ENCODE measurements at places on chromosomes 7 and 10.

DNA sequence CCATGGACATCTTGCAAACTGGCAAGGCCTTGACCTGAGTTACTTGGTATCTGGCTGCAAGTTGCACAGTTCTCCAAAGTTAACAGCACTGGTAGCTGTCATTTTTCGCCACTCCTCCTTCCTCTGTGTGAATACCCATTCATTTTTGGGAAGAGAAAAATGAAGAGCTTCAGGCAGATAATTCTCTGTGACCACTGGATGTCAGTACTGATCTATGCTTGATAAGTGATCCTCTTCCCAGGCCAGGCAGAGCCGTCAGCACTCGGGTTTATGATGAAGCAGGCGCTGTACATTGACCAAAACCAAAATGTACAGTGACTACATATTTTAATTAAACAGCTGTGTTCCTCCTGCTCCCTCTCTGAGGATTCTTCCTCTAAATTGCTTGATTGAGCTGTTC lies 55.9 kb upstream of the PDZD8 start:
- no peak for DNase-seq

GRCh38 chr10:118017850-118018249 lies 28.9 kb downstream of the RAB11FIP2 start:
- no peak for DNase-seq

DNA sequence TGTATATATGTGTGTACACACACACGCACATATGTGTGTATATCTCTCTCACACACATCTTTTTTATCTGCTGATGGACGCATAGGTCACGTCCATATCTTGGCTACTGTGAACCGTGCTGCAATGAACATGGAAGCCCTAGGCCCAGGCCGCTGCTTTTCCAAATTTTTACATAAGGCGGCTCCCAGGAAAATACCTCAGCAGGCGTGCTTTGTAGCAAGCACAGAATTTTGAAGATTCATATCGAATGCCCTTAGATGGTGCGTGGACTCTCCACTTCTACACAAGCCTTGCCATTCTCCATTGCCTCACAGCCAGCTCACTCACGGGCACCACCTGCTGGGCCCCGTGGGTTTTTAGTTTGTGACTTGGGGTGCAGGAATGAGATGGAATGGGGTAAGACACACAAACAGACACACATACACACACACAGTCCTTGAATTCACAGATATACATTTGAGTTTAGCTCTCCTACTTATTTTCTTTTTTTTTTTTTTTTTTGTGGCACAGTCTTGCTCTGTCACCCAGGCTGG lies 57.9 kb upstream of the RNF32 start:
- no peak for DNase-seq

GRCh38 chr7:119270644-119271043 lies 1002.3 kb upstream of the KCND2 start:
- no peak for DNase-seq

GRCh38 chr7:141366091-141366621 lies 185.1 kb upstream of the AGK start:
- no peak for DNase-seq

DNA sequence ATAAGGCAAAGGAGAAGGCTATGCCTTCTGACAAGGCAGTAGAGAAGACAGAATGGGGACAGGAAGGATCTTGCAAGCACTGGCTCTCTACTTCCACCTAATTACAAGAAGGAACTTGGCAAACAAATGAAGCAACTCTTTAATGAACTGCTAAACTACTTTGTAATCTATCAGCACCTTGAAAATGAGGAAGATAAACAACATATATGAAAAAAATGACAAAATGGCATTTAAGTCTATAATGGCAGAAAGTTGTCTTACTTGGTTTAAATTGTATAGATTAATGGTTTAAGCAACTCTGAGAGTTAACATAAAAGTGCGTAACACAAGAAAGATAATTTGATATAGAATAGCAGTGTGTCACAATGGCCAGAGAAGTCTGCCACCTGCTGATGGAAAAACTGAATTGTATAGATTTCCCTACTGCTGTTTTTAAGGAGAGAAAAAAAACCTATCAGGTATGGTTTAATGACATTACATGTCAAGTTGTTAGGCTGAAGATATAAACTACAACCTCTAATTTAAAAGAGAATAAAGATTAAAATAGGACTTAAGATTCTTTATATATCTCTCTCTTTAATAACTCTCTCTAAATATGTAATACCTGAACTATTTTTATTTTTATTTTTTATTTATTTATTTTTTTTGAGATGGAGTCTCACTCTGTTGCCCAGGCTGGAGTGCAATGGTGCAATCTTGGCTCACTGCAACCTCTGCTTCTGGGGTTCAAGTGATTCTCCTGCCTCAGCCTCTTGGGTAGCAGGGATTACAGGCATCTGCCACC lies 11.8 kb downstream of the NT5C3A start:
- peak; percentile 31 for DNase-seq

GRCh38 chr10:130801276-130801675 lies 510.2 kb downstream of the TCERG1L start:
- no peak for DNase-seq

DNA sequence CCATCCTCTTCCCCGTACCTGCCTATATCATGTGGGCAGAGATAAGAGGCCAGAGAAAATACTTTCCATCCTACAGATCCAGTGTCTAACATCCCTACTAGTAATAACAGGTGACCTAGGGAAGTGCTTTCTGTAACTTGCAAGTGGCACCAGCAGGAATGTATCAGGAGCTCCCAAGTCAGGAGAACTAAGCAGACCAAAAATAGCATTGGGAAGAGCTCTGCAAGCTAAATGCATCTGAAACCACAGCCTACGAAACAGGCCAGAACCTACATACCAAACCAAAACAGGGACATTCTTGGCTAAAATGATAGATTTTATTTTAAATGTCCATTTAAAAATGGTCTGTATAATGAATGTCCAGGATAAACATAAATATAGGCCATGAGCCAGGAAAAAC lies 680.8 kb downstream of the PHTF2 start:
- no peak for DNase-seq

DNA sequence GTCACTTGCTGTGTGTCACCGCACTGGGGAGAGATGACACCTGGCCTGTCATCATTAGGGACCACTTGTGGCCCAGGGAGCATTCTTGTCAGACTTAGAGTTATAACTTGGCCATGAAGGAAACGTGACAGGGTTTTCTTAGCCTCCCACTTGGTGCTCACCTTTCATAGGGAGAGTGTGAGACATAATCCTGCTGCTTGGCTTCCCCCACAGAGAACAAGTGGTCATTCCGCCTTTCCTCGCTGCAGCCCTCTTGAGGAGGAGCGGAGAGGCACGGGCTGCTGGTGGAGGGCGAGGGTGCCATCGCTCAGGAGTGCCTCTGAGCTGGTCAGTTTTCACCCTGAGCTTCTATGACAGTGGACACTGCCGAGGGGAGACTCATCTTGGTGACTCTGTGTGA lies 125.0 kb upstream of the GJD4 start:
- no peak for DNase-seq

- no peak for DNase-seq
These were observed 503 bp downstream of the CROT start for GRCh38 chr7:87345962-87346371.

DNA sequence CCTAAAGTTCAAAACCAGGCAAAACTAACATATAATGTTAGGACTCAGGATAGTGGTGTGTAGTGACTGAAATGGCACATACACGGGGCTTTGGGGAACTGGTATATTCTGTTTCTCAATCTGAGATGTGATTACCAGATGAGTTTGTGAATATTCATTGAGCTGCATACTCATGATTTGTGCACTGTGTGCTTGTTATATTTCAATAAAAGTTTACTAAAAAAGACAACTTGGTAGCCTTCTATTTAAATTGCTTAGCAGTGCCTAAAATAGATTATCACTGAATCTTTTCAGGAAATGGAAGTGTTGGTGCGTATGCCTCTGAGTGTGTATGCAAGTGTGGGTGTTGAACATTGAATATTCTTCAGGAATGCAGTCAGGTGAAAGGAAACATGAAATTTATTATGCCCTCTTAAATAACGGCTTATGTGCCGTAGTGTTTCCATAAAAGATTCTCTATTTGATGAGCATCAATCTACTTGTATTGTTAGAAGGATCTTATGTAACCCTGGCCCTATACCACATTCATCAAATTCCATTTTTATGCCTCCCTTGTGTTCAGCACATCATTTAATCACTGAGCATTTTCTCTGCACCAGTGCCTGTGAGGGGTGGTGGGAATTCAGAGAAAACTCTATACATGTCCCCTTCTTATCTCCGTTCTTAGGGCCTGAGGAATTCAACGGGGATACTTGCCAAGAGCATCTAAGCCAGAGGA lies 82.6 kb upstream of the AUTS2 start:
- no peak for DNase-seq

- DNase-seq, result no peak
These were observed 8.0 kb downstream of the ELFN1 start for GRCh38 chr7:1678081-1678543.

DNA sequence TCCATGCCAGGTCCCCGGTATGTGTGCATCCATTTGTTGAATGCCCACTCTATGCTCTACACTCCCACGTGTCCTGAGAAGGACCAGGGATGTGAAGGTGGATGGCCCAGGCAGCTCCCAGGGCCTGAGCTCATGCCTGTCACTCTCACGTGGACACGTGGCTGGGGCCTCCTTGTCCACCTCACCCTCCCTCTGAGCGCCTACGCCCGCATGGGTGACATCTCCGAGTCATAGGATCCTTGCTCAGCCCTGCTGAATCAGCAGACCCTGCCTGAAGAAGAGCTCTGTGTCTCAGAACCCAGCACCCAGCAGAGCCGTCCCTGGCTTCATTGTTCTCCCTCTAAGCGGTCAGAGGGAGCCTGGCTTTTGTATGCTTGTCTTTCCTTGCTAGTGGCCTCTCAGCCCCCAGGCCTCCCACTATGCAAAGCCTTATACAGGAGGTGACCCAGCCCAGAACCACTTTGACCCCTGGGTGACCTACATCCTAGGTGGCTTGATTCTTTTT lies 107.9 kb upstream of the PPIF start:
- no peak for DNase-seq

DNA sequence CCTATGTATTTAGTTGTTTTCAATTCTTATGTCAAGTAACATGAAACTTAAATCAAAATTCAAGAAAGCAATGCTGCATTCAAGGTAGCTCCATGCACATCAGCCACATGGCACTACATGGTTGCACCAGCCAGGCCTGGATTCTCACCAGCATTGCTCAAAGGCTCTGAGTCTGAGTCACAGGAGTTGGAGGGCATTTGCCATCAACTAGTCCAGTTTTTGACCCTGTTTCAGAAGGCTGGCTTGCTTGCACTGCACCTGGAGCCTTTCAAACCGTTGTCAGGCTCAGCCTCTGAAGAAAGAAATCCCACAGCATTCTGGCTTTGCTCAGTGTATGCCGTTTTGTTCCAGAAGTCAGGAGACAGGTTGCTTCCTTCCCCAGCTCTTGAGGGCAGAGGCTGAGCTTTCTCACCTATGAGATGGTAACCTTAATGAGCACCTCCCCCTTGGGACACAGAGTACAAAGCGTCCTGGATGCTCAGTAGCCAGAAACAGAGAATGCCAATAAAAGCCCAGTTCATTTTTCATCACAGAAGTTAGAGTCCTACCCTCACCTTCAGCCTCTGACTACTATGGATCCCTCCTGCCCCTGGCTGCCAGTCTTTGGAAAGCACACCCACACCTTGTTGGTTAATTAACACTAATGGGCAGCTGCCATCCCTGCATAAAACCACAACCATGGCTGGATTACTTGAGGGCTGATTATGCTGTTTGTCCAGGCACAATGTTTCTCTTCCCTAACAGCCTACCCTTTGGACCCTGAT lies 288.4 kb upstream of the LRRTM3 start:
- DNase-seq, result no peak

GRCh38 chr7:30765408-30765807 lies 5.8 kb upstream of the MINDY4 start:
- no peak for DNase-seq

GRCh38 chr10:29828440-29828894 lies 193.7 kb upstream of the SVIL start:
- DNase-seq, result no peak

GRCh38 chr10:79494871-79495705 lies 17.2 kb upstream of the EIF5AL1 start:
- no peak for DNase-seq

Measured in NCI-H1105 (cell line).